ENCODE measurements at places on chromosomes 4 and X. TPM values are rescaled to one million over a fixed set of nuclear protein-coding genes. Genes with fewer than 3 reads are reported as not detected.

Gene USP17L20
- total RNA-seq = not detected

Gene H2BW2
- not detected for total RNA-seq

Gene SLC9B2
- 20.0 TPM for total RNA-seq

DNA sequence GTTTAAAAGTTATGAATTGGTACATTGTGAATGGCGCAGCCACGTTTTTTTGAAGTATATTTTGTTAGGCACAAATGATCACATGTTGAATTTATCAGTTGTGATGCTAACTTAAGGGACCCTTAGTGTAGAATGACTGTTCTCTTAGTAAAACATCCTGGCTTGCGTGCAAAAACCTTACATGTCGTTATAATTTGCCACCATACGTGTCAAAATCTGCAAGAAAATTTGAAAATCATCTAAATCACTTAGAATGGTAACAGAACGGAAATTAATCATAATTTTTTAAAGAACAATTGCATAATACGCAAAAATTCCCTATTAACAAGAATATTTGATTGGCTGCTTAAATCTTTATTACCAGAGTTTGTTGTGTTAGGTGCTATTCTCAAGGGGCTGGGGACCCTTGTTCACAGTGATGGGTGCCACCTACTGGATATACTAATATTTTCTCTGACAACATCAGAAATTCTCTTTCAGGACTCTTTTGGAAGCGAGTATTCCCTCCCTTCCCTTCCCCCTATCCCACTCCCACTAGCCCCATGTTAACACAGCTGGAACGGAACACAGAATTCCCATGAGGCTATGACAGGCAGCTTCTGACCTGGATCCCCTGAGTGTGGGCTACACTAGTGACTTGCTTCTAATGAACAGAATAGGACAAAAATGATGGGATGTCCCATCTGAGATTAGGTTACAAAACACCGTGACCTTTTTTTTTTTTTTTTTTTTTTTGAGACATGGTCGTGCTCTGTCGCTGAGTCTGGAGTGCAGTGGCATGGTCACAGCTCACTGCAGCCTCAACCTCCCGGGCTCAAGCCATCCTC, 71.8 kb downstream of the SUPT20HL2 start:
- DNase-seq = no peak

GRCh38 chr4:1321946-1322650, 24.9 kb upstream of the UVSSA start:
- DNase-seq = no peak

- no peak for DNase-seq
These were observed 50.2 kb downstream of the WDR44 start for GRCh38 chrX:118396113-118396512.

Gene ART3
- not detected for total RNA-seq

DNA sequence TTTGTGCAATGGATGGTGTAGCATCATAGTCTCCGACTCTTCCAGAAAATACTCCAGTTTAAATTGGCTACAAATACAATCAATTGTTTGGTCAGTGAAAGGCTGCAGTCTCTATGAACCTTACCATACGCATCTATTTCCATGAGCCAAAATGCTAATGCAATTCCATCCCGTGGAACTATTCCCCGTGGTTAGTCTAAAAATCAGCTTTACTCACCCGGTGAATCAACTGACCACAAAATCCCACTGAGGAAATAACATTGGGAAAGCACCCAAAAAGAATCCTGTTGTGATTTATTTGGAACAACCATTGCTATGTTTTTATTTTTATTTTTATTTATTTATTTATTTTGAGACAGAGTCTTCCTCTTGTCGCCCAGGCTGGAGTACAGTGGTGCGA, 87.1 kb downstream of the DHX15 start:
- DNase-seq = no peak

DNA sequence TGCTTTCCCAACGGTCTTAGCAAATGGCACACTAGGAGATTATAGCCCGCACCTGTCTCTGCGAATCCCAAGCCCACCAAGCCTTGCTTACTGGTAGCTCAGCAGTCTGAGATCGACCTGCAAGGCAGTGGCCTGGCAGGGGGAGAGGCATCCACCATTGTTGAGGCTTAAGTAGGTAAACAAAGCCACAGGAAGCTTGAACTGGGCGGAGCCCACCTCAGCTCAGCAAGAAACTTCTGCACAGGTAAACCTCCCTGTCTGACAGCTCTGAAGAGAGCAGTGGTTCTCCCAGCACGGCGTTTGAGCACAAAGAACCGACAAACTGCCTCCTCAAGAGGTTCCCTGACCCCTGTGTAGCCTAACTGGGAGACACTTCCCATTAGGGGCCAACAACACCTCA, 42.8 kb downstream of the BRWD3 start:
- DNase-seq = no peak

GRCh38 chr4:96603641-96604040, 763.7 kb downstream of the PDHA2 start:
- no peak for DNase-seq

Gene GC
- not detected for total RNA-seq

- no peak for DNase-seq
These were observed 84.0 kb upstream of the JADE1 start for GRCh38 chr4:128725405-128726055.

DNA sequence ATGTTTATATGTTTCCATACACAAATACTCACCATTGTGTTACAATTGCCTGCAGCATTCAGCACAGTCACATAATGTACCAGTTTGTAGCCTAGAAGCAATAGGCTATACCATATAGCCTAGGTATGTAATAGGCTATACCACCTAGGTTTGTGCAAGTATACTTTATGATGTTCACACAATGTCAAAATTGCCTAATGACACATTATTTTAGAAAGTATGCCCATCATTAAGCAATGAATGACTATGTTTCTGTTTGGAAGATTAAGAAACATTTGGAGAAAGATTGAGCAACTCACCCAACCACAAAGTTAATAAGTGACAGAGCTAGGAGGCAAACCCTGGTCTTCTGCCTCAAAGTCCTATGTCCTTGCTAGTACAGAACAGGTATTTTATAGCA, 96.8 kb upstream of the GRIA3 start:
- DNase-seq = no peak

DNA sequence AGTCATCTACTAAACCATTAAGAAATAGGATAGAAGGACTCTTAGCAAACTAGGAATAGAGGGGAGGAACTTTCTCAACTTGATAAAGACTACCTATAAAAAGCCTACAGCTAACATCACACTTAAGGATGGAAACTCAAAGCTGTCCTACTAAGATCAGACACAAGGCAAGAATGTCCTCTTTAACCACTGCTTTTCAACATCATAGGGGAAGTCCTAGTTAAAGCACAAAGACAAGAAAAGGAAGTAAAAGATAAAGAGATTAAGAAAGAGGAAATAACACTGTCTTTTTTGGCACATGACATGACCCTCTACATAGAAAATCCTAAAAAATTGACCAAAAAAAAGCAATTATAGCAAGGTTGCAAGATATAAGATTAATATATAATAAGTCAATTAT, 136.6 kb downstream of the FBXW7 start:
- no peak for DNase-seq

GRCh38 chr4:181289198-181289597, 954.0 kb upstream of the TENM3 start:
- no peak for DNase-seq

- no peak for DNase-seq
These were observed 206.8 kb downstream of the TENM3 start for GRCh38 chr4:182449930-182450439.

DNA sequence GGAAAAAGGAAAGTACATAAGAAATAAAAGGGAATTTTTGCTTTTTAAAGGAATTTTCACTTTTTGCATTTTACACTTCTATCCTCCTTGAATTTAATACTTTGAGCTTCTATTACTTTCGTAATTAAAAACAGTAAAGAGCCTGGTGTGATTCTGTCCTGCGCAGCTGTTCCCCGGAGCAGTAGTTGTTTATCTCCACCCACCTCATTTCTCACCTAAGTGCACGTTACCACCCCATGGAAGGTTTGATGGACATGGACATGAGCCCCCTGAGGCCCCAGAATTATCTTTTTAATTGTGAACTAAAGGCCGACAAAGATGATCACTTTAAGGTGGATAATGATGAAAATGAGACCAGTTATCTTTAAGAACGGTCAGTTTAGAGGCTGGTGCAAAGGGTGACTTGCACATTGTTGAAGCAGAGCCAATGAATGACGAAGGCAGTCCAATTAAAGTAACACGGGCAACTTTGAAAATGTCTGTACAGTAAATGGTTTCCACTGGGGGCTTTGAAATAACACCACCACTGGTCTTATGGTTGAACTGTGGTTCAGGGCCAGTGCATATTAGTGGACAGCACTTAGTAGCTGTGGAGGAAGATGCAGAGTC, 52.1 kb upstream of the TEX13D start:
- no peak for DNase-seq

Gene DCAF8L2
- total RNA-seq = not detected

Gene DDX53
- total RNA-seq = not detected

DNA sequence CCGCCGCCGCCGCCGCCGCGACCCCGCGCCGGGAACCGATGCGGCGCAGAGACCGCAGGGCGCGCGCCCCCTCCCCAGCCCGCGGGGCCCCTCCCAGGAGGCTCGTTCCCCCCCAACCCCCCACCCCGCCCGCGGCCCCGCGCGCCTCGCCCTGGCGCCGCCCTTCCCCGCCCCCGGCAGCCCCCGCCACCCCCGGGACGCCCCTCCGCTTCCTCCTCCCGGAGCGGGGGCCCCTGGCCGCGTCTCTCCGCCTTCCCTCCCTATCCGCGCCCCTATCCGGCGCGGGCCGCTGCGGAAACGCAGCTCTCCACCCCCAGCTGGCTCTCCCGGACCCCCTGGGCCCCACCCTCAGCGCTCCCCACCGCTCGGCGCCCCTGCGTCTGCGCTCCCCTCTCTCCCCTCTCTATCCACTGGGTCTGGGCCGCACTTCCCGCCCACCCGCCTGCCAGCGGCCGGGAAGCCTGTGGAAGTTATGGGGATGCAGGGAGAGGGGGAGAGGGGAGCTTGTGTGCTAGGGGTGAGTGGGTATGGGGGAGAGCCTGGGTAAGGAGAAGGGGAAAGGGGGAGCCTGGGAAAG, at the start of gene TMEM271:
Gene TMEM271 (minus strand): TSS at position 51 of the 577 bp plus-strand sequence. CDS start 233 bp downstream, outside the sequence.
- DNase-seq = no peak

Gene CCKAR
- not detected for total RNA-seq

- DNase-seq = no peak
These were observed at the start of gene NALF2 for GRCh38 chrX:69503782-69504625. Gene NALF2 (plus strand): TSS chrX:69504326. CDS start chrX:69505283, 957 bp downstream.

Gene IGSF1
- total RNA-seq = 1.5 TPM

Gene SERTM2
- total RNA-seq = not detected

DNA sequence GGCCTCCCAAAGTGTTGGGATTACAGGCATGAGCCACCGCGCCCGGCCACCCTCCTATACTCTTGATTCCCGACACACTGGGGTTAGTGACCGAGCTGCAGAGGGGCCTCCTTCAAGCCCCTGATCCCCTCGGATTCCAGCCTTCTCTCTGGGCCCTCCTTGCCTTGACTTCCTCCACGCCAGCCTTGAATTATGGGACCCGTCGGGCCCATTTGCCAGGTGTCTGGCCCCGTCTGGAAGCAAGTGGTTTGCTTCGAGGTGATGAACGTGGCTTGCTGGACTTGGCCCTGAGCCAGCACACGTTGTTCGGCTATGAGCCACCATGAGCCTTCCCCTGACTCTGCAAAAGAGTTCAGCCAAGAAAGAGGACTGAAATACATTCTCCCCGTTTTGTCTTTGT, 37.4 kb upstream of the GRPEL1 start:
- no peak for DNase-seq

DNA sequence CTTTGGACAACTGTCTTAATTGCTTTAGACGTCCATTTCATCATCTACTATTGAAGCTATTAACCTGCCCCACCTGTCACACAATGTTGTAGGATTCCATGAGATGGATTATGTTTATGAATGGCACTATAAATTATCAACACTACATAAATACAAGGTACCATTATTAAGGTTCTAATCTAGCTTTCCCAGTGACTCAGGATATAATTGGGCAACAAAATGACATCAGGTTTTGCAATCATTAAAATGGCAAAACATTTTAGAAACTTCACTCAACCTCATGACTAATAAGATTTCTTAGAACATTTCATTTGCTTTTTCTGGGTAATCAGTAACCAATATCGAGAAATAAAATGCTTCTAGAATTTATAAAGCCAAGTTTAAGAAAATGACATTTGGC, 9.2 kb downstream of the HOPX start:
- no peak for DNase-seq

GRCh38 chrX:120308558-120308957, 2.7 kb downstream of the TMEM255A start:
- no peak for DNase-seq

- DNase-seq = no peak
These were observed 513.1 kb upstream of the CNKSR2 start for GRCh38 chrX:20861113-20861512.

GRCh38 chr4:171342646-171343045, 470.6 kb upstream of the GALNTL6 start:
- no peak for DNase-seq

Gene CDX4
- total RNA-seq = not detected

GRCh38 chr4:164648151-164648848, 105.6 kb upstream of the SMIM31 start:
- DNase-seq = no peak

Gene ZDHHC9
- total RNA-seq = 48.8 TPM

DNA sequence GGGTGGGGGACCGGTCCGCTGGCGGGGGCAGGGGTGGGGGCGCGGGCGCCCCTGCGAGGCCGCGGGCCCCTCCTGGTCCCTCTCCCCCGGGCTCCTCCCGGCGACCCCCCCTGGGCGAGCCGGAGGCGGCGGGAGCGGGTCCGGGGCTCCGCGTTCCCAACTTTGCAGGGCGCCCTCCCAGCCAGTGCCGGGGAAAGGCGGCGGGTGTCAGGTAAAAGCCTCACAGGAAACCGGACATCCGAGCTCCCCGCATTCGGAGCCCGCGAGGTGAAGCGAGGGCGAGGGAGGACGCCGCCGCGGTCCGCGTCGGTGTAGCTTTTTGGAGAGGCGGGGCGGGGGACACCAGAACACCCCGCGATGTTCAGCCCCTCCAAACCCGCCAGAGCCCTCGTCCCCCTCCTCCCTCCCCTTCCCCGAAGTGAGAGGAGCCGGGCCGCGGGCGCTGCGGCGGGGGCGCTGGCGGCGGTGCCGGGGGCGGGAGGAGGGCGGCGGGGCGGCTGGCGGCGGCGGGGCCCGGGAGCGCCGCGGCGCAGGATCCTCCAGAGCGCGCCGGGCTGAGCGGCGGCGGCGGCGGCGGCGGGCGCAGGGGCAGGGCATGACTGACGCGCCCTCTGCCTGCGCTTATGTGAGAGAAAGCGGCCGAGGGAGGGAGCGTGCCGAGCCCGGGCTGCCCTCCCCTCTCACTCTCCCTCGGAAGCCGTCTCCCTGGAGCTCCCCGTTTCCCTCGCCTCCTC, at the start of gene VEGFC:
Gene VEGFC (minus strand): TSS at position 597 of the 734 bp plus-strand sequence. CDS start 611 bp downstream, outside the sequence.
- no peak for DNase-seq

Data from omental fat pad (tissue), 4 donors.